Activated T-helper 17 cell treated with anti-CD3 and anti-CD28 coated beads, Interleukin-2, amount 50 U/mL, for 72 hours (primary cell): ENCODE measurements at places on chromosomes 5 and 9.

DNA sequence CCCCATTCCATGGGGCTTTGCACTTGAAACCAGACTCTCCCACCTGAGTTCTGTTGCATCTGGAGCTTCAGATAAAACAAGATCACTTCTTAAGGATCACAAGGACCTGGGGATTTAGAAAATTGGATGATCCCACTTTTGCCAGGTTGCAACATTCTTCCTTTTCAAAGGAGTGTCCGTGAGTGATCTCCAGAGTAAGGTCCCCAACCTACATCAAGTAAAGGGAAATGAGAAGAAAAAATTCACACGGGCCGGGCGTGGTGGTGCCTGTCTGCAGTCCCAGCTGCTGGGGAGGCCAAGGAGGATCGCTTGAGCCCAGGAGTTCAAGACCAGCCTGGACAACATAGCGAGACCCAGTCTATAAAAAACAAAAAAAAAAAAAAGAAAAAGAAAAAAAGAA is 41.2 kb upstream of the COL5A1 start:
- ATAC-seq: no peak

GRCh38 chr9:24846248-24846912 is 300.7 kb upstream of the IZUMO3 start:
- no peak for ATAC-seq

DNA sequence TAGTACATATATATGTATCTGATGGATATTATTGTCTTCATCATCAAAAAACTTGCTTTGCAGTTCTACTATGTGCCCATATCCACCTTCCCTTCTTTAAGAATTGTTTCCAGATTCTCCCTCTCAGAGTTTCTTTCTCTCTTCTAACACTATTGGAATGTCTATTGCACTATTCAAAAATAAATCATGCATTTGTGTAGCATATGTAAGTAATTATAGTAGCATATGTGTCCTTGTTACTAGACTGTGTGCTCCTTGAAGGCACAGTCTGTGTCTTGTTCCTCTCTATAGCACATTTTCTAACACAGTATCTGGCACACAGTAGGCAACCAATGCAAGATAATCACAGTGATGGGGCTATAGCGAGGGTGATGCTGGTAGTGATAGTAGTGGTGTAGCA is 43.4 kb upstream of the TRIM32 start:
- ATAC-seq: no peak

- ATAC-seq: no peak
These were observed 144.7 kb downstream of the SSBP2 start for GRCh38 chr5:81606150-81606549.

GRCh38 chr5:103938146-103938695 is 375.6 kb upstream of the NUDT12 start:
- no peak for ATAC-seq

DNA sequence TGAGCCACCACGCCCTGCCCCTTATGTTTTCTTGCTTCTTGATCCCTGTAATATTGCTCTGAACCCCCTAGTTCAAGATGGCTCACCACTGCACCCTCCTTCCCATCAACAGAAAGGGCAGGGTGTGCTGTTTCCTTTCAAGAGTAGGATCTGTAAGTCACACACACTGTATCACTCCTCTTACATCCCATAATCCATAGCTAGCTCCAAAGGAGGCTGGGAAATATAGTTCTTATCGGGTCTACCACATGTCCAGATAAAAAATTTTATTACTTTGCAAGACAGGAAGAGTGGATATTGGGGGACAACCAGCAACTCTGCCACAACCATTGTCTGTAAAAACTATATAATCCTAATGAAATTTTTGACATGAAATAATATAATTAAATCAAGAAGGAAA is 79.6 kb downstream of the C9orf50 start:
- ATAC-seq: no peak

DNA sequence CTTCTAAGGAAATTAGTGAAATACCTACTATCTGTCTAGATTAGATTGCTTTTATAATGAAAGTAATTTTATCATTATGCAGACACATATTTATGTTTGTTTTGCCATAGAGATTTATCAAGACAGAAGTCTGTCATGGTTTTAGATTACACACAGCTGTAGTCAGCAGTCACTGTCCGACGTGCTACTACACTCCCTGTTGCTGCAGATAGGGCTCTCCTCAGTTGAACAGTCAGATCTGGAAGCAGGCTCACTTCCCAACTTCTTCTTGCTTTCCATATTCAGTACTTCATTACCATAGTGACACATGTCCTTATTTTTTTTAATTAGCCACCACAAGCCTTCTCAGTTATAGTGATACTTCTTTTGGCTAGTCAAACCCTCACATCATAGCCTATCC is 329.9 kb upstream of the ITGA1 start:
- no peak for ATAC-seq
